Kidney epithelial cell (primary cell): ENCODE measurements at places on chromosomes 5 and 9.

DNA sequence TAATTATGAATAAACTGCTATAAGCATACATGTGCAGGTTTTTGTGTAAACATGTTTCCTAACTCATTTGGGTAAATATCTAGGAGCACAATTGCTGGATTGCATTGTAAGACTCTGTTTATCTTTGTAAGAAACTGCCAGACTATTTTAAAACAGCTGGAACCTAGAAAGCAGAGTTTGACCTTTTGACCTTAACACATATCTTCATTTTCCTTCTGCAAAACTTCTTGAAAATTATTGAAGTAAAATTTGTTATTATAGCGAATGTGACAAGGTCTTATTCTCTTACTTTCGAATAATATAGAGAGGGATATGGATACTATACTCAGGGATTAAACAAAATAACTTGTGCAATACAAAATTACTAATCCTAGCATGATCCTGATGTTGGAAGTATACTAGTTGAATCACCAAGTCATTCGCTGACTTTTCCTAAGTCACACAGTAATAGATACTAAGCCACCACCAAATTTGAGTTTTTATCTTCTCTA, 3.2 kb upstream of the ANXA1 start:
- DNase-seq: no peak

- DNase-seq: no peak
Observed at GRCh38 chr9:72855890-72856523, 96.8 kb downstream of the ALDH1A1 start.

DNA sequence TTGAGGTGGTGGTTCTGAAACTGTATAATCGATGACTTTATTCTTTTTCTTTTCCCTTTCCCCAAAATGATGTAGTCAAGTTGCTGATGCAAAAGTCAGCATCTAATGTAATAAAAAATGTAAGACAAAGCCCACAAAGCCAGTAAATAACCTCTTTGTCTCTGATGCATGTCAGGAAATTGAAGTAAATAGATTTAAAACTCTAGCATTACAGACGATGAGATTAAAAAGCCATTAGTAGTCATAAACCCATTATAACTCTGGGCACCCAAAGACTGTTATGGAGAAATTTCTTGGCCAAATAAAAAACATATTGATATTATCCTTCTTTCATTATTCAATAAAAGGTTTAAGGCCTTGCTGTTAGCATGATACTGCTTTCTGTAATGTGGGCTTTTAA, 548.7 kb downstream of the TUSC1 start:
- no peak for DNase-seq

GRCh38 chr5:168734119-168734518, 155.0 kb upstream of the PANK3 start:
- no peak for DNase-seq

DNA sequence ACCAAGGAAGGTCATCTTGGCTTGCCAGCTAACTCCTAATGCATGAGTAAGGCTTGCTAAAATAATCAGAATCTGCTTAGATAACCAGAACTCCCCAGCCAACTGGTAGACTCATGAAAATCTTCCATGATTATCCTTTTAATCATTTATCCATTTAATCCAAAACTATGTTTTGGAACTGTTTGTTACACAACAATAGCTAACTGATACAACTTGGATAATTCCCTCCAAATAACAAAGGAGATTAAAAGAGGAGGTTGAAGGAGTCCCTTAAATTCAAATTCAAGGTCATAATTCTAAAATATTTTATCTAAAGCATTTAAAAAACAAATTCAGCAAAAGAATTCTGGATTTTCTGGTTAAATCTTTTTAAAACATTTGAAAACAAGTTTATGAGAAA, 222.1 kb downstream of the DEPDC1B start:
- DNase-seq: no peak
